ENCODE measurements at places on chromosomes 3 and 15. TPM values are rescaled to one million over a fixed set of nuclear protein-coding genes. Genes with fewer than 3 reads are reported as not detected.

Gene CLDN18
- total RNA-seq: not detected

Gene GOLGA8M
- 2.6 TPM for total RNA-seq

DNA sequence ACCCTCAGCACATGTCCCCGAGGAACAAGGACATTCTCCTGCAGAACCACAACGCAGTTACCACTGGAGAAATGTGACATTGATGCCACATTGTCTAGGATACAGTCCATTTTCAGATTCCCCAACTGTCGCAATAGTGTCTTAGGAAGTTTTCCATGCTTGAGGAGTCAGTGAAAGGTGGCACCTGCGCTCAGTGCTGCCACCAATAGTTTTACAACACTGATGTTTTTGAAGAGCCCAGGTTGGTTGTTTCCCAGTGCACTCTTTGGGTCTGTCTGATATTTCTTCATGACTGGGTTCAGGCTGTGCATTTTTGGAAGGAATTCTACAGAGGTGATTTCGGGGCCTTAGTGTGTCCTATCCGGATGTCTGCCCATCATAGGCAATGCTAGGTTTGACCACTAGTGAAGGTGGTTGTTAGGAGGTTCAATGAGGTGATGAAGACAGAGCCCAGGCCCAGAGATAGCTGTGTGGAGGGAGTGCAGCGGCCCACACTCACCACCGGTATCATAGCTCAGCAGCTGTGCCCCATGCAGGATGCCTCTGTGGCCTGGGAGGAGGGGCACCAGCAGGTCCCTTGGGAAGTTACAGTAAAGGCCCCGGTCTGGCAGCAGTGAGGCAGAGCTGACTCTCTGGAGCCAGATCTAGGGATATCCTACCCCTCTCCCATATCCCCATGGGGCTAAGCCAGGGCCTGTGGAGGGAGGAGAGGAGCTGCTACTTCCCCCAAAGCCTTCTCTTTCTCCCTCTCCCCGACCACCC, 96.6 kb downstream of the DNAJB8 start:
- no peaks in the 10 kb centered on the region for H3K36me3 ChIP-seq
- H3K4me1 ChIP-seq: peaks cover 44% of the 10 kb centered on the region
- no peaks in the 10 kb centered on the region for H3K27me3 ChIP-seq
- peak overlapping the region; percentile 35 for H3K27ac ChIP-seq
- peak; percentile 49 for DNase-seq

Gene SYNPR
- not detected for total RNA-seq

DNA sequence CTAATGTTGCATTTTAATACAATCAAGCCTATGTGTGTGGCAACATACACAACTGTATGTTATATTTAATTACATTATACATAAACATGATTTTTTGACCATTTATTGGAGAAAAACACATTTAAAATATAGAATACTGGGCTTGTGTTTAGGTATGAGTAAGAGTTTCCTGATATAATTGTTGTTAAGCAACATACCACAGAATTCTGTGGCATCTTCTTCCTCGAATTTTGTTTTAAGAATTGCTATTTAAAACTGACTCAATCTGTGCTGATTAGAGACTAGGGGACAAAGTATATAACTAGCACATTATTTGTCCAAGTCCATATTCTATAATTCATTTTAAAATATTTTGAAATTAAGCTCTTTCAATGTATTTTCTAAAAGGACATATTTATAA, 376.8 kb upstream of the THBS1 start:
- peaks cover 3% of the 10 kb centered on the region for H3K4me1 ChIP-seq
- H3K27me3 ChIP-seq: no peaks in the 10 kb centered on the region
- no peak overlapping the region for H3K4me3 ChIP-seq
- no peak overlapping the region for H3K27ac ChIP-seq

Gene GPR15
- total RNA-seq: not detected

DNA sequence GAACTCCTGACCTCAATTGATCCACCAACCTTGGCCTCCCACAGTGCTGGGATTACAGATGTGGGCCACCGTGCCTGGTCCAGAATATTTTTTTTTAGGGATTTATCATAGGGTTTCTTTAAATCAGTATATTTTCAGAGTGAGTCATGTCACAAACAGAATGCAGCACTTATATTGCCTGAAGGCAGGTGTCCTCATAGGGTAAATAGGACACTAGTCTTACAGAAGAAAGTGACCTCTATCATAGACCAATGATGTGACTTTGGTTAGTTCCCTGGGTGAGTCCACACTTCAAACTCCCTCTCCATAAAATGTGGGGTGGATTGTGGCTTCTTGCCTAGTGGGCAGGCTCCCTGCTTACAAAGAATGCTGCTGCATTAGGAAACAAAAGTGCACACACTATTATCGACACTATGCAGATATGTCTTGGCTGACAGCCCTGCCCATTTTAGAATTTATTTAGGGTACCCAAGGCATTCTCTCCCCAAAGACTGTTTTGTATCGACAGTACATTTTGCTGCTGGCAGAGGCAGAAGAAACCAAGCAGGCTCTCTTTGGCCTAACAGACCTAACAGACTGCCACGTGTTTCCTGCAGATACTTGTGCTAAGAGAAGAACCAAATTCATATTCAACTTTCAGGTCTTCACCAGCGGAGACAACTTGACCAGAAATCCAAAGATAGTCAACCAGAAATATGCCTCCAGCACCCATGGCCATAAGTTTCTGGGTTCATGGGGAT, 125.0 kb downstream of the MOBP start:
- H3K4me3 ChIP-seq: no peak overlapping the region
- H3K27ac ChIP-seq: no peak overlapping the region
- no peaks in the 10 kb centered on the region for H3K4me1 ChIP-seq

DNA sequence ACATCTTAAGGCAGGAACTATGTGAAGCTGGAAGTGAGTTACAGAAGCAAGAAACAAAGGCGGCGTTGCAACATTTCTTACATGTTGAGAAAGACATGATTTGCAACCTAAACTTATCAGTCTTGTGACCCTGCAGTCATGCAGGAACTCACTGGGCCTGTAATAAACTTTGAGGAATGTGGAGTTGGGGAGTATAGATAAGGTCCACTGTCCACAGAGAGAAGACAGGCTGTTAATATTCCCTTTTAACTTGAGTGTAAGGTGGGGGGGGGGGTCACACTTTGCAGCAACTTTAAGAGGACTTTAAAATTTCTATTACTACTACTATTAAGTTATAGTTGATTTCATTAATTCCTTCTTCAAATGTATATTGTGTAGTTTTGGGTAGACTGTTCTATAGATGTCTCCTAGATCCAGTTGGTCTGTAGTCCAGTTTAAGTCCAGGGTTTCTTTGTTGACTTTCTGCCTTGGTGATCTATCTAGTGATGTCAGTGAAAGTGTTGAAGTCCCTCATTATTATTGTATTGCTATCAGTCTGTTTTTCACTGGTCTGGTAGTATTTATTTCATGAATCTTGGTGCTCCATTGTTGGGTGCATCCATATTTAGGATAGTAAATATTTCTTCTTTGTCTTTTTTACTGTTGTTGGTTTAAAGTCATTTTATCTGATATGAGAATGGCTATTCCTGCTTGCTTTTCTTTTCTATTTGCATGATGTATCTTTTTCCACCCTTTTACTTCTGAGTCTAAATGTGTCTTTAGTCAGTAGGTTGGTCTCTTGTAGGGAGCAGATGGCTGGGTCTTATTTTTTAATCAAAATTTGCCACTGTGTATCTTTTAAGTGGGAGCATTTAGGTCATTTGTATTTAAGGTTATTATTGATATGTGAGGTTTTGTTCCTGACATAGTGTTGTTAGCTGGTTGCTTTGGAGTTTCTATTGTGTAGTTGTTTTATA, 15.6 kb upstream of the FAM98B start:
- no peak overlapping the region for H3K27ac ChIP-seq
- DNase-seq: no peak
- no peaks in the 10 kb centered on the region for H3K27me3 ChIP-seq
- H3K4me1 ChIP-seq: peaks cover 7% of the 10 kb centered on the region
- no peak overlapping the region for H3K4me3 ChIP-seq
- no peaks in the 10 kb centered on the region for H3K36me3 ChIP-seq

Gene IL17RD
- total RNA-seq: 11.3 TPM

Gene ANAPC13
- 77.5 TPM for total RNA-seq

All from heart left ventricle (tissue), 16 donors.